Endothelial cell of coronary artery (primary cell): ENCODE measurements at places on chromosomes 7 and 10. TPM values are rescaled to one million over a fixed set of nuclear protein-coding genes. Genes with fewer than 3 reads are reported as not detected.

The EGR2 gene
- 0.09 and 0.18 TPM in 2 replicates for total RNA-seq

The BLNK gene
- total RNA-seq: not detected in 2 replicates

The SLC18A3 gene
- under 0.01 TPM in 1 of 2 replicates, not detected in the other for total RNA-seq

The CYP3A7 gene
- total RNA-seq: not detected in 2 replicates

The PROSER2 gene
- total RNA-seq: 4.0 and 5.0 TPM in 2 replicates

The ZNF503 gene
- total RNA-seq: 0.72 and 1.0 TPM in 2 replicates

The HOXA1 gene
- total RNA-seq: 0.38 and 0.54 TPM in 2 replicates

The ANKMY2 gene
- total RNA-seq: 12.2 and 16.1 TPM in 2 replicates

The AKR1C8 gene
- not detected in 2 replicates for total RNA-seq

The PRPS1L1 gene
- not detected in 2 replicates for total RNA-seq

The GBF1 gene
- total RNA-seq: 16.2 and 26.7 TPM in 2 replicates

The UPK3B gene
- total RNA-seq: 0.27 TPM in 1 of 2 replicates, not detected in the other

The CPN1 gene
- total RNA-seq: not detected in 2 replicates

The CALHM1 gene
- not detected in 2 replicates for total RNA-seq

The MALRD1 gene
- total RNA-seq: not detected in 2 replicates

The MEOX2 gene
- under 0.01 TPM in 1 of 2 replicates, not detected in the other for total RNA-seq

The MINDY4 gene
- total RNA-seq: 2.6 and 4.0 TPM in 2 replicates

The MRPS33 gene
- total RNA-seq: 29.2 and 31.8 TPM in 2 replicates

The ADAM12 gene
- 1.3 and 4.2 TPM in 2 replicates for total RNA-seq

The LIPF gene
- not detected in 2 replicates for total RNA-seq

The PNLIPRP1 gene
- total RNA-seq: not detected in 2 replicates

The SFTPD gene
- total RNA-seq: not detected in 2 replicates

The POLR2J3 gene
- total RNA-seq: 26.5 and 28.0 TPM in 2 replicates

The FUOM gene
- 17.0 and 29.5 TPM in 2 replicates for total RNA-seq

The TMEM236 gene
- under 0.01 and 0.19 TPM in 2 replicates for total RNA-seq

The SLC26A4 gene
- 0.75 and 0.99 TPM in 2 replicates for total RNA-seq

The HMX3 gene
- total RNA-seq: not detected in 2 replicates

The OR9A2 gene
- not detected in 2 replicates for total RNA-seq

The ACTL6B gene
- not detected in 2 replicates for total RNA-seq

The STRA8 gene
- total RNA-seq: not detected in 2 replicates
